ENCODE measurements at places on chromosomes 6 and 20. TPM values are rescaled to one million over a fixed set of nuclear protein-coding genes. Genes with fewer than 3 reads are reported as not detected.

RBM24 gene
- 0.47 TPM for polyA plus RNA-seq

GRCh38 chr20:45592574-45593189 is 13.6 kb upstream of the WFDC8 start:
- no peak for DNase-seq

GRCh38 chr6:83824388-83824801 is 28.8 kb upstream of the RIPPLY2 start:
- DNase-seq, result no peak

GRCh38 chr6:25435416-25435985 is 156.3 kb downstream of the CARMIL1 start:
- DNase-seq, result no peak

DNA sequence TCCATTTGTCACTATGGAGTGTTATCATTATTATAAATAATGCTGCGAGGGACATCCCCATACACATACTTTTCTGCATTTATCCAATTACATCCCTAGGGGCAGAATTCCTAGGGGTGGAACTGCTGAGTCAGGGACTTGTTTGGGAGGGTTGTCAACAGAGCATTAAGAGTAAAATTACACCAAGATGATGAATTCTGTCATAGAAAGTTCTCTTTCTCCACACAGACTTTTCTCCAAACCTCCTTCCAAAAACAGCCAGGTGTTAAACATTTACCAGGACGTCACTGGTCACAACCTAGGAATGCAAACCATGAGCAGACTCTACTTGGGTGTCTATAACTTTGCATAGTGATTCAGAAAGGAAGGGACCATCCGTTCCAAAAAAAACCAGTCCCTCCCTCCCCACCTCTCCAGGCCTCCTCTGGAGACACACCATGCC is 95.5 kb downstream of the PRND start:
- DNase-seq, result no peak

CASP8AP2 gene
- polyA plus RNA-seq, result 2.4 TPM

GRCh38 chr6:159886270-159886669 is 4.5 kb upstream of the MAS1 start:
- DNase-seq, result no peak

GRCh38 chr20:13468166-13468565 is 170.6 kb downstream of the TASP1 start:
- no peak for DNase-seq

GRCh38 chr6:33467091-33467490 is 12.7 kb downstream of the ZBTB9 start:
- DNase-seq, result no peak

DNA sequence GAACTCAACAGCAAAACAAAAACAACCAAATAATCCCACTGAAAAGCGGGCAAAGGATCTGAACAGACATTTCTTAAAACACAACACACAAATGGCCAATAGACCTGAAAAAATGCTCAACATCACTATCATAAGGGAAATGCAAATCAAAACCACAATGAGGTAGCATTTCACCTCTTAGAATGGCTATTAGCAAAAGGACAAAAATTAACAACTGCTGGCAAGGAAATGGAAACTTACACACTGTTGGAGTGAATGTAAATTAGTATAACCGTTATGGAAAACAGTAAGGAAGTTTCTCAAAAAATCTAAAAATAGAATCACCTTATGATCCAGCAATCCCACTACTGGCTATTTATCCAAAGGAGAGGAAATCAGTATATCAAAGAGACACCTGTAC is 20.9 kb downstream of the FAM8A1 start:
- DNase-seq, result no peak

- no peak for DNase-seq
These were observed 33.0 kb downstream of the SNHG17 start for GRCh38 chr20:38402089-38402488.

DNA sequence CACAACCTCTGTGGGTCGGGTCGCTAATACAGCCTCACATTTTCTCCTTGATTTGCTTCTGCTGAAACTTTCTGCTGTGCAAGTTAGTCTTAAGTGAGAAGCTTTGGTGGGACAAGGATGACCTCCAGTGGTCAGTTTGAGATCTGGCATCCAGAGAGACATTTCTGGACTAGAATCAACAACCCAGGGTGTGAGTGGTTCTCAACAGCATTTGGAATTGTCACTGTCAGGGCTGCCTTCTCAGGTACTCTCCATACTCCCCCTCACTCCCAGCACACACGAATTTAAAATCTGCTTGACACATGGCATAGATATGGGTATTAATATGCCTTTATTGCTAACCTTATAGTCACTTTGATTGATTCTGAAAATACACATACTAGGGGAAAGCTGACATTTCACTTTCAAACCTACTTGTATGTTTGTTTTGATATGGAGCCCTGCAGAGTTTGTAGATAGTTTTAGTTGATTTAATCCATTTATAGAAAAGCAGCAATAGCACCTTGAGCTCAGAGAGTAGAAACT is 13.2 kb downstream of the OTOR start:
- DNase-seq, result peak; percentile 85

GRCh38 chr6:72855471-72855870 is 233.6 kb downstream of the KCNQ5 start:
- DNase-seq, result no peak

DNA sequence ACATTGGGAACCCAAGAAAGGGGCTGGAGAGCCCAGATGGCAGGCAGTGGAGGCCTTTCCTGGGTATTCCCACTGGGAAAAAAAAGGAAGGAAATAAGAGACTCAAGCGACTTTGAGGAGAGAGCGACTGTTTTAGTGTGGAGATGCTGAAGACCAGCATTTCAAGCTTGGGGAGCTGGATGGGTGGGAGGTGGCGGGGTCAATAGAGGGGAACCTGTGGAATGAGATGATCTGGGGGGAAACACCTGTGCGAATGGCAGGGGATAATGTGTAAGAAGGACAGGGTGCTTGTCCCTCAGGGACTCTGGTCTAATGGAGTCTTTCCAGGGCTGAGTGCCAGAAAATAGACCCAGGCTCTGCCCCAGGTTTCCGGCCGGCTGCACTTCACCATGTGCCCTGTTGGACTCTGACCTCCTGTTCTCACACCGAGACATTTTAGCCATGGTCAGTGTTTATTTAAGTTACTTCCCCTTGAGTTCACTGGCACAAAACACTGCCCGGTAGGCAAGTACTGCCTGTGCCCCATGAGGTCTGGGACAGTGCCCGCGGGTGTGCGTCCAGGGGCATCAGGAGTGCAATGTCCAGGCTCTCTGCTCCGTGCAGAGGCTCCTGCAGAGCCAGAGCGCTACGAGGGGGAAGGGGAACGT is 50.4 kb upstream of the NKX2-2 start:
- peak; percentile 56 for DNase-seq

DNA sequence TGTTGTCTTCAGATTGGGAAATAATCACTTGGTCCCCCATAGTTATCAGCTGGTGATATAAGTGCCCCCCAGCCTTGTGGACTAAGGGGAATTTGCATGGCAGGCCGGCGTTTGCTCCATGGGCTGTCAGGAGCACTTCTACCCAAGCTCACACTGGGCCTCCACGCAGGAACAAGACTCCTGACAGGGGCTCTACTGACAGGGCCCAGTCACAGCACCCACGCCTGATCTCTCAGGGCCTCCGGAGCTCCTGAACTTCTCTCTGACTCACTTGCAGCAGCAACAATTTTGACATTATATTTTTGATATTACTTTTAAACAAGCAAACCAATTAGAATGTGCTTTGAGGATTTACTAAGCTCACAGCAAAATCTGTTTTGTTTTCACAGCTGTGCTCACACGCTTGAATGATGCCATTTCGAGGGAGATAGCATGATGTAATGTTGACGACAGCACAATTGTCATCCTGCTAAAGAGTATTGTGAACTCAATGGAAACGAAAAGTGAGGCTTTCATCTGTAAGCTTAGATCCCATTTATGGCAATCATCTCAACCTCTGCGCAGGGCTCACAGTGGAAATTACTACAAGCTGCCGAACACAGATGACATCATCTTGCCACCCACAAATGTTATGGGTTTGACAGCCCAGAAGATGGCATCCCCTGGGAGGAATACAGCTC is 28.7 kb upstream of the TXNDC5 start:
- DNase-seq, result no peak

AVP gene
- 2.1 TPM for polyA plus RNA-seq

DNA sequence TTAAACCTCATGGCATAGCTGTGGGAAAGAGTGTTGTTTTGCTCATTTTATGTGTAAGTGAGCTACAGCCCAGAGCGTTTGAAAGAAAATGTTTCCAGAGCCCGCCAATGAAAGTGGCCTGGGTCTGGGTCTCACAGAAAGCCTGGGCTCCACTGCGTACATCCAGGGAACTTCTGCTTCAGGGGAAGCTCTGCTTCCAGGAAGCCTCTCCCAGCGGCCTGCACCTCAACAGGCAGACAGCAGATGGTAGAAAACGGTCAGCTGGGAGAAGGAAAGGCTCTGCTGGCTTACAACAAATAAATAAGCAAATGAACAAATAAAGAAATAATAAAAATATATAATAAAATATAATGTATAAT is 270.5 kb upstream of the SUPT3H start:
- DNase-seq, result no peak

- peak; percentile 30 for DNase-seq
These were observed 31.4 kb downstream of the ACSS2 start for GRCh38 chr20:34907616-34908469.

GRCh38 chr20:38840053-38840893 is 34.8 kb downstream of the PPP1R16B start:
- no peak for DNase-seq

GRCh38 chr6:80333342-80333741 is 226.9 kb downstream of the BCKDHB start:
- no peak for DNase-seq

GRCh38 chr20:32115211-32115767 is 5.8 kb downstream of the TM9SF4 start:
- peak; percentile 52 for DNase-seq

JPH2 gene
- polyA plus RNA-seq, result 2.5 TPM

OR2H2 gene
- polyA plus RNA-seq, result not detected

GRCh38 chr20:5675103-5676091 is 74.8 kb upstream of the SHLD1 start:
- DNase-seq, result no peak

DNA sequence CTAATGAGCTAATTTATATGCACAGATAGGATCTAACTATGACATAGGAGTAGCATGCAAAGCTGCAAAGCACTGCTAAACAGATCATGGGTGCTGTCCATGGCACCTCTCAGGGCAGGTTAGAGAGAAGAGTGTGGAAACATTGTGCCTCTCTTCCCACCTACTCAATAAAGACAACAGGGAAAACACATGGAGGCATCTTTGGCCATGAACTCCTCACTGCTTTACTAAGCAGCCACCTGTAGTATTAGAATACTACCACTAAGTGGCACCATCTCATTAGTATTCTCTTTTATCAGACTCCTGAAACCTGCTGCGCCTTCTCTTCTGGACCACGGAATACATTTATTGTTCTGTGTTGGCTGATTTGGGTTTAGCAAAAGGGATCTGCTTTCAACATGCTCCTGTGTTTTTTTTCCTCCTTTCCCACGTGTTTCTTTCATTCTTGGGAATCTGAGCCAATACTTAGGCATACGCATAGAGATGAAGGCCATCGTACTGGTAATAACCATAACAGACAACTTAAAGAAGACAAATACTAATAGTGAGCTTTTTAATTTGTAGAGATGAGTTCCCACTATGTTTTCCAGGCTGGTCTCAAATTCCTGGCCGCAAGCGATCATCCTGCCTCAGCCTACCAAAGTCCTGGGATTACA is 9.4 kb upstream of the HDDC2 start:
- no peak for DNase-seq

PLCB1 gene
- 9.4 TPM for polyA plus RNA-seq

KCNB1 gene
- 0.26 TPM for polyA plus RNA-seq

- no peak for DNase-seq
These were observed 14.5 kb upstream of the TFB1M start for GRCh38 chr6:155328539-155329459.

GRCh38 chr20:6501061-6501460 is 266.4 kb upstream of the BMP2 start:
- no peak for DNase-seq

GRCh38 chr6:72622094-72622940 is 453 bp downstream of the KCNQ5 start:
- peak; percentile 64 for DNase-seq

DNA sequence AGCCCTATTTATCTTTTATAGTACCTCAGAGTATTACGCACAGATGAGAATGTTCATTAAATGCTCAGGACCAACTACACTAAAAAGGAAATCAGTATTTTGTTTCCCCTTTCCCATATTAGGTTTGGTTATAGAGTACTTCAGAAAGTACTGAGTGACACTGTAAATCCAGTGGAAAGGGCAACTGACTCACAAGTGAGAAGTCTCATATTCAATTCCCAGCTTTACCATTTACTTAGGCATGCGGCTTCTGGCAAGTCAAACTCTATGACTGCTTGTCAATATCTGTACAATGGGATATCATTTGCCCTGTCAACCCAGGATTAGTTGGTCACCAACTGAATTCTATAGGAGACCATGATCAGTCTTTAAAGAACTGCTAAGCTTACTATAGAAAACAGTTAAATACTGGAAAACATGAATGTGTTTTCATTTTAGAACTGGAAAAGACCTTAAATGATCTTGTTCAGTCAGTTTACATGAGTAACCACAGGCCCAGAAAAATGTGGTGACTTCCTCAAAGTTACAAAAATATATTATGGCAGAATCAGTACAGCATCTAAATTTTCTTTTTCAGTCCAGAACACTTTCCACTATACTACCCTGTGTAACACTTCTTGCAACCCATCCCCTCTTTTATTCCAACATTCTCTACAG is 3.6 kb downstream of the MAP3K7 start:
- no peak for DNase-seq
